ENCODE measurements at places on chromosomes 2 and 18.

DNA sequence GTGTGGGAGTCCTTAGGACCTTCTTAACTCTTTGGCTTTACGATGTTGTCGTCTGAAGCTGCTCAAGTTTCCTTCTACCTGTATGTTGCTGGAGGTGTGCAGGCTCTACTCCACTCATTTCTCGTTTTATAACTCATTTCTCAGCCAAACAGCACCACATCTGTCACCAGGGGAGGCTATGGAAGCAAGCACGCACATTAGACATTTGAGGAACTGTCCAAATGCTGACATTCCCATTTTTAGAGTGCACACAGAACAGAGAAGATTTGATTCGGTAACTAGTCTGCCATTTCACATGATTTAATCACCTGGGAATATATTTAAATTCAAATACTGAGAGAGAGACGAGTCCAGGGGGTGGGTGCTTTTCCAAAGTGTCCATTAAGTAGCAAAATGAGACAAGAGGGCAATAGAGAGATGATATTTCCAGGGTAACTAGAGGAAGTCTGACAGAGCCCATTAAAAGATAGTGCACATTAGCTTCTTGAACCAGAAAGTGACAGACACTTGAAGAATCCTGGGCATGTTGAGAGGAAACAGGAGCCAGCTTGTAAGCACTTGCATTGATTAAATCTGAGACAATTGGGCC is 793.3 kb downstream of the TDRD15 start:
- DNase-seq = no peak

DNA sequence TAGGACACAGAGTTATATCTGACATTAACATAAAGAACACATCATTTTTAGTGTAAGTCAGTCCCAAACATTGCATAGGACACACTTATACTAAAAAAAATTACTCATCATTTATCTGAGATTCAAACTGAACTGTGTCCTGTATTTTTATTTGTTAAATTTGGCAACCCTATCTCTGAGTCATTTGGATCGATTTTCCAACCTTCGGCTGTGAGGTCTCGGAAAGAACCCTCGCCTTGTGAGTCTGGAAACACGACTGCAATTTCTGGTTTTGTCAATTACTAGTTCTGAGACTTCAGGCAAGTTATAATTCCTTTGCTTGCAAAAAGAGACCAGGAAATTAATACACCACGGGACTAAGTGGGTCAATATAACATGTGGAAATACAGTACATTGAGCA is 14.0 kb downstream of the ATP8B1 start:
- no peak for DNase-seq

DNA sequence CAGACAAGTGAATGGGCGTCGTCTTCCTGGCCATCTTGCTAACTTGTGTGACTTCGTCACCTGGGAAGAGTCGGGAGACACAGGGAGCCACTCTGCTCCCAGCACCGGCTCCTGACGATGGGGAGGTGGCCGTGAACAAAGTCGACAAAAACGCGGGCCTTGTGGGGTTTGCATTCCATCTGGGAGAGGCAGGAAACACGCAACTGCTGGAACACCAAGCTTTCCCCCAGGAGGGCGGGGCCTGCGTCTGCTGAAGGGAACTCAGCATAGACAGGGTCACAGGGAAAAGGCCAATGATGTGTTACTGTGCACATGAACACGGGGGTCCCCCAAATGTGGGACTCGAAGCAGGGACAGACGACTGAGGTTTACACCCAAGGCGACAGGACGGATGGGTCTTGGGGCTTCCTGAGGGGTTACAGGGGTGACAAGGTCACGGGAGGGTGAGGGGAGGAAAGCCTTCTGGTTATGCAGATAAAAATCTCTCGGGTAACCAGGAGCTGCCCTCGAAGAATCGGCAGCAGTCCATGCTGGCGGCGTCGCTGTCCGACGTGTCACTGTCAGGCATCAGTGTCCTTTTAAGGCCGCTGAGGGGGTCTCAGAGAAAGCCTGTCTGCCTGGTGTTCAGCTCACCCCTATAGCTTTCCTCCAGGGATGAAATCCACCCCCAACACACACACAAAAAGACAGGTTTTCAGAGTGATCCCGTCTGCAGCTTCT is 28.2 kb upstream of the PRLH start:
- no peak for DNase-seq

DNA sequence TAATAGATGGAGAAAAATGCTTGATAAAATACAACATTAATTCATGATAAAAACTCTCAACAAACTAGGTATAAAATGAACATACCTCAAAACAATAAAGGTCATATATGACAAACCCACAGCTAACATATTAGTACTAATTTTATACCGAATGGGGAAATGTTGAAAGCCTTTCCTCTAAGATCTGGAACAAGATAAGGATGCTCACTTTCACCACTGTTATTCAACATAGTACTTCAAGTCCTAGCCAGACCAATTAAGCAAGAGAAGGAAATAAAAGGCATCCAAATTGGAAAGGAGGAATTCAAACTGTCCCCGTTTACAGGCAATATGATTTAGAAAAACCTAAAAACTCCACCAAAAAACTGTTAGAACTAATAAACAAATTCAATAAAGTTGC is 61.5 kb upstream of the CTIF start:
- no peak for DNase-seq

- no peak for DNase-seq
These were observed 277.7 kb upstream of the SALL3 start for GRCh38 chr18:78701771-78702396.

DNA sequence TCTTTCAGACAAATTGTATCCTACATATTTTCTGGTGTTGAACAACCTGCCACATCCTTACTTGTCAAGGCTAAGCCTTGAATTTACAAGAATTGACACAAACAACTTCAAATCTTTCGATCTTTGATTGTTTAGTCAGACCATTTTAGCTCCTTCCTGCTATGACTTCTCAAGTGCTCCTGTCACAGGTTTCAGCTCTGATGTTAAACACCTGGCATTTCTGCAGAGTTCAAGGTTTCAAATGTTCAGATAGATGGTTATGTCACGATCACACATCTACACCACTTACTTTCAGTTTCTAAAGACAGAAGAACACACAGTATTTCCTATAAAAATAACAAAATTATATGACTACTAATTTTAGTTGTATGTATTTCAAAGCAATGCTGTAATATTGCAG is 84.0 kb downstream of the RND3 start:
- DNase-seq = no peak

GRCh38 chr2:54836477-54836876 is 113.0 kb downstream of the EML6 start:
- DNase-seq = no peak

- no peak for DNase-seq
These were observed 26.5 kb upstream of the TXNDC2 start for GRCh38 chr18:9859232-9859631.

- DNase-seq = no peak
These were observed 256.5 kb downstream of the GBX2 start for GRCh38 chr2:235911633-235912233.

DNA sequence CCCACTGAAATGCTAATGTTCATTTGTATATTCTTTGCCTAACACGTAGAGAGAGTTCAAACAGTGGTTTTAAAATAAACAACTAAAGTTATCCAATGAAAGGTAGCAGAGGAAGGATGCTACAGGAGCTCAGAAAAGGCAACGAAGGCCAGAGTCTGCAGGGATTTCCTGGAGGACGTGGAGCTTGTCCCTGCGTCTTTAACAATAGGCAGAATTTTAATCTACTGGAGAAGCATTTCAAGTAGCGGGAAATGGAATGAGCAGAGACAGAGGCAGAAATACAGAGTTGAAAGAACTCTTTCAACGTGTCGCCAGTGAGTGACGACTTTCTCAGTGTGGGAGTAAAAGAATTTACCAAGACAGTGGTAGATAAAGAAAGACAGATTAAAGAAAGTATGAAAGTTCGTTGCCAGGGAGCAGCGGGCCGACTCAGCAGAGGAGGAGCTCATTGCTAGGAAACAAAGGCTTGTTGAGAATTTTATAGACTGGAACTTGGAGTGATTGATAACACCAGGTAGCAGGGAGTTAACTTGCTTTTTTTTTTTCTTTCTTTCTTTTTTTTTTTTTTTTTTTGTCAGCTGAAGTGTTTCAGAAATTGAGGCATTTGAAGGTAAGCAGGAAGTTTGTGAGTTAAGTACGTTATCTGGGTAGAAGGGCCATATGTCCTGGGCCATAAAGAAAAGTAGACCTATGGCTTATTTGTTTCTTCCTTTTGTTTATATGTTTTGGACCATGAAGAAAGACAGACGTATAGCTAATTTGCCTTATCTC is 625 bp upstream of the NBAS start:
- DNase-seq = no peak

DNA sequence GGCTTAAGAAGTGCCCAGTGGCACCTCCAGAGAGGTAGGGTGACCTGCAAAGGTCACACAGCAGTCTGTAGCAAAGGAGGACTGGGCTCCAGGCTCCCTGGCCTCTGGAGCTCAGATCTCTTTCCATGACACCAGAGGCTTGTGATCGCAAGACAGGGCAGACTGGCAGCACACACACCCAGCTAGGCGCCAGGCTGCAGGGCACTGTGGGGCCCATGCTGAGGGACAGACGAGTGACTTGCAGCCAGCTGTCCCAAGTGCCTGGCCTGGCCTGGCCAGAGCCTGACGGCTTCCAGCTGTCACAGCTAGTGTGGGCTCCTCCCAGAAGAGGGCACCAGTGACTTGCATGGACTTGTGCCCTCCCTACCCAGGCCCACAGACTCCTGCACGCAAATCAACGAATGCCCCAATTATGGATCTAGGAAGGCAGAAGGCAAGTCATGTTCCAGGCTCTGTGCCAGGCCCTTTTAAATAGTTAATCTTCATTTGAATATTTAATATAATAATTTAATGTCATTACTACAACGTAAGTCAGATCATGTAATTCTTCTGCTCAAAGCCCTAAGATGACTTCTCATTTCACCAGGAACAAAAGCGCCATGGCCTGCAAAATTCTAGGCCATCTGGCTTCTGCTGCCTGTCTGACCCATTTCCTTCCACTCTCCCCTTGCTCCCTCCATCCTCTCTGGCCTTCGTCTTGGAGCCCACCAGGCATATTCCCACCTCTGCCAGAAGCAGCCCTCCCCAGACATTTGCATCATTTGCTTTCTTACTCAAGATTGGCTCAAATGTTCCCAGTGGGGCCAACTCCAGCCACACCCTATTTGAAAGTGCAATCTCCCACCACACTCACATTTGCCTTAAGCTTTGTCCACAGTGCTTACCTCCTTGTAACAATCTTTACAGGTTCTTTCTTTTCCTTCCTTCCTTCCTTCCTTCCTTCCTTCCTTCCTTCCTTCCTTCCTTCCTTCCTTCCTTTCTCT is 3.7 kb upstream of the SPEG start:
- DNase-seq = peak; percentile 32

DNA sequence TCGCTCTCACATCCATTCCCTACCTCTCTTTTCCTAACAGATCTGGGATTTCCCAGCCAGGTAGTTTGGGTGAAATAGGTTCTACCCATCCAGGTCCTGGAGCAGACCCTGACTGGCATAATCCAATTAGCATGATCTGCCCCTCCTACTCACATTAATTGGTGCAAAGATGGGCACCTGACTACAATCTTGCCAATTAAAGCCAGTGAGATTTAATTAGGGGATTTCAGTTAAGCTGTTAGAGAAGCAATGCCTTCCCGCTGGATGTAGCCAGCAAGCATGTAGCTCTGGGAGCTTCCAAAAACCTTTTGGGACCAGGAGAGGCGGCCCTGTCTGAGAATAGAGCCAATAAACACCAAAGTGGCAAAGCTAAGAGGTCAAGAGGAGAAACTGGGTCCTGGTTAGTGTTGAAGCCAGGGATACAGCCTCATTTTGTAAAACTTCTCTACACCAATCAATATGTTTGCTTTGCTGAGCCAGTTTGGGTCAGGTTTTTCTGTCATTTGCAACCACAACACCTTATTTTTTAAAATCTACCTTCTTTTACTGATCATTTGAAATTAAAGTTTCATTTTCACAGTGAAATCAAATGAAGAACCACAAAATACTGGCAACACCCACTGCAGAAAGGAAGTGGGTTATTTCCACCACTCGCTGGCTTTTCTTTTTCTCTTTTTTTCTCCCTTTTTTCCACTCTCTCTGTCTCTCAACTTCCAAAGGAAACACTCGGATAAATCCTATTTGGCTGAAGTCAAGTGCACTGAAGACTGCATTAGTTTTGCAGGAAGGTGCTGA is 3.2 kb upstream of the TTC39C start:
- no peak for DNase-seq

- no peak for DNase-seq
These were observed 119.3 kb downstream of the ABCA12 start for GRCh38 chr2:215019085-215019484.

GRCh38 chr2:185608799-185609198 is 129.8 kb upstream of the FSIP2 start:
- DNase-seq = no peak

DNA sequence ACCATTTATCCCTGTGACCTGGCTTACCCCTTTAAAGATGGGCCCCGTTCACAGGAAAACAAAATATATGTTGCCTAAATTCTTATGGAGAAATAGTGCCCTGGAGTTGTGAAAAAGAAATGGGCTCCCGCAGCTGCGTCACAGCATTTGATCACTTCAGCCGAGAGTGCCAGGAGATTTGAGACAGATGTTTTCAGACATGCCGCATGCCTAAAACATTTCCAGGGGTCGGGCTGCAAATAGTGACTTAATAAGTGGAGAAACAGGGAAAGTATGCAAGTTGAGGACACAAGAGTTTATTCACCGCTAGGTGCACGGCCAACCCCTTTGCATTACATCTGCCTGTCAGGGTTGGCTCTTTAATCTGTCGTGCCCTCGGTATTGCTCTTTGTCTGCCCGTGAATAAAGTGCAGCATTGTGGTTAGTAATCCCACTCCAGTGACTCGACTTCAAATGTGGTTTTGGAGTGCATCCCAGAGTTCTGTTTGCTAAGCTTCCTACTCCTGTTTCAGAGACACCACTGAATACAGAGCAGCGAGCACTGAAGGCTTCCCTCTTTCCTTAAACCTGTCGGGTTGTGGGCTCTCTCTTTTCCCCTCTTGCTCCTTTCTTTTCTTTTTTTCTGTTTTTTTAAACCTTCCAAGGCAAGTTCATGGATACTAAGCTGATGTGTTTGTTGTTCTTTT is 187.5 kb downstream of the LTBP1 start:
- no peak for DNase-seq

DNA sequence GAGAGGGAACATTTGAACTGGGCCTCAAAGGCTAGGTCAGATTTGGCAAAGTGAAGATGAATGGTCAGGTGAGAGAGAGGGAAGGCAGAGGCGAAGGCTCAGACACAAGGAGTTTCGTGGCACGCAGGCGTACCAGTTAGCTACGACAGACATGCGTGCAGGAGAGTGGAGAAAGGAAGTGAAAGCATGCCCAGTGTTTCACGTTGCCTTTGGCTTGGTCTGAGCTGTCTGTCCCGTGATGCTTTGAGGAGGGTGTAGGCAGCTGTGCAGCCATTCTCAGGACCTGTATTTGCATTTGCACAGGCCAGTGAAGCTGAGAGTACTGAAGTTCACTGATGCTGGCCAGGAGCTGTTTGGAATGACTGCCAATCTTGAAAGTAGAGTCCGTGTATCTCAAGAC is 69.5 kb downstream of the HNRNPLL start:
- DNase-seq = no peak

DNA sequence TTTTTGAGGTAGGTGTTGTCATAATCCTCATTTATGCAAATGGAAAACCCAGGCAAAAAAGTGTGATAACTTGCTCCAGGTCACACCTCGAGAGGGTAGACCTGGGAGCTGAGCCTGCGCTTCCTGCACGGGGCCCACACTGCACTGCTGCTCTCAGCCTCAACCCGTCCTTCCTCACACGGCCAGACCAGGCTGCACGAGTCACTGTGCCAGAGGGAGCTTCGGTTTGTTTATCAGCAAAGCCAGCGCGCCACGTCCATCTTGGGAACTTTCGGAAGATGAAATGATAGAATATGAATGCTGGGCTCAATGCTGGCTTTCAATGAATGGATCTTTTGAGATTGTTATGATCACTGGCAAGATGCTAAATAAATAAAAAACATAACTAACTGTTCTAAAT is 14.4 kb downstream of the COPS9 start:
- no peak for DNase-seq
